ENCODE measurements at places on chromosomes 3 and 15.

DNA sequence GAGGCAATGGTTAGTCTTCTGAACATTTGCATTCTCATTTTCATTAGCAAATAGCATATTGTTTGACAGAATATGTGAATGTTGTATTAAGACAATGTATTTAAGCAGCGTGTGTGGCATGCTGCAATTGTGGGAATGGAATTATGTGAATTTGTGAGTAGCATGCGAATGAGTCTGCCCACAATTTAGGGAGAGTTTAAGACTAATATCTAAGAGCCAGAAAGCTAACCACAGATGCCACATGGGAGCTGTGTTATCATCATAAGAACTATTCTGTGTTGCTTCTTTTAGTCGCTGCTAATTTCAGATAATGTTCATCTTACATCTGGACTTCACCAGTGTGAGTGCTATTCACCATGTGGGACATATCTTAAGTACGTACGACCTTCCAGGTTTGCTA, 494.5 kb downstream of the RBMS3 start:
- DNase-seq = no peak

GRCh38 chr15:36330598-36330997, 248.8 kb upstream of the CDIN1 start:
- no peak for DNase-seq

GRCh38 chr15:26098801-26099200, 235.7 kb upstream of the ATP10A start:
- DNase-seq = no peak

DNA sequence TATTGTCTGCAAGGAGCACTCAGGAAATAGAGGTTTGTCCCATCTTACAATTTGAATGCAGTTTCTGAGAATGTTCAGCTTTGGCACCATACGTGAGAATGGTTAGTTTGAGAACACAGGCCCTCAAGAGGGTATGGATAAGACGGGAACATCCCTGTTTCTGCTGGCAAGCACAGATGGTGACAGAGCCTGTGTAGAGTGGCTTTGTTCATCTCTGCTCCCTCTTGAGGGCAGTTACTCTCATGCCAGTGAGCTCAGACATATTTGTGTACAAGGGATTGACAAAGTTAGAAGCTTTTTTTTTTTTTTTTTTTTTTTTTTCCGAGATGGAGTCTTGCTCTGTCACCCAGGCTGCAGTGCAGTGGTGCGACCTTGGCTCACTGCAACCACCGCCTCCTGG, 71.5 kb upstream of the FILIP1L start:
- DNase-seq = no peak

DNA sequence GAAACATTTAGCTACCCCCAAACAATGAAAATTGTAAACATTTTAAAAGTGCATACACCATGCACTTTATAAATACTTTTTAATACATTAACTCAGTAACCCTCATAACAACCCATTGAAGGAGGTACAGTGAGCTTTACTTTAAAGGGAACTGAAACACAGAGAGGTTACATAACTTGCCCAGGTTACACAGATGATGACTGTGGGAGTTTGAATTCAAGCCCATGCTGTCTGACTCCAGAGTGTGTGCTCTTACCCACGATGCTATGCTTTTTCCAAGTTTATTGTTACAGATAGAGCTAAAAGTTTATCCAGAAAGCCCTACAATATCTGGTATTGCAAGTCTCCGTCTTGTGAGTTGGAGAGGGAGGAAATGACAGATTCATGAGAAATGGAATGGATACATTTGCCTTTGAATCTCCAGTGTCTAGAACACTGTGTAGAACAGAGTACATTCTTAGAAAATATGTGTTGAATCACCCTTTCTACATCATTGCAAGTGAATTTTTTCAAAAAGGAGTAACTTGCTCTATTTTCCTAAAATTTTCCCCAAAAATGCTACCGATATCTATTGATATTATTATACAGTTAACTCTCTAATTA, 428.3 kb downstream of the NAALADL2 start:
- no peak for DNase-seq

DNA sequence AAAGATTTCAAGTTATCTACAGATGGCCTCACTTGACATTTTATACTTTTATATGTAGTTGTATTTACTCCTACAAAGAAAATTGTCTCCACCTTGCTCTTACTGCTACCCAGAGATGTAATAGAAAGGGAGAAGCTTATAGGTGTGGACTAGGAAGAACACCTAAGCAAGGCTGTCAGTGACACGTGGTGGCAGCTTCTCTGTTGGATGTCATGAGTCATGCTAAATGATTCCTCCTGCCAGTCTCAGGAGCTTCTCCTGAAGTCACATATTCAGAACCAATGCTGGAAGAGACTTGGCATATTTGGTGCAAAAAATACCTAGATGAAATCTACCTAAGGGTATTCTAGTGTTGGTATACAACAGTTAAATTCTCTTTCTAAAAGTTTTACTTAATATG, 184.7 kb downstream of the LRRC3B start:
- DNase-seq = no peak

DNA sequence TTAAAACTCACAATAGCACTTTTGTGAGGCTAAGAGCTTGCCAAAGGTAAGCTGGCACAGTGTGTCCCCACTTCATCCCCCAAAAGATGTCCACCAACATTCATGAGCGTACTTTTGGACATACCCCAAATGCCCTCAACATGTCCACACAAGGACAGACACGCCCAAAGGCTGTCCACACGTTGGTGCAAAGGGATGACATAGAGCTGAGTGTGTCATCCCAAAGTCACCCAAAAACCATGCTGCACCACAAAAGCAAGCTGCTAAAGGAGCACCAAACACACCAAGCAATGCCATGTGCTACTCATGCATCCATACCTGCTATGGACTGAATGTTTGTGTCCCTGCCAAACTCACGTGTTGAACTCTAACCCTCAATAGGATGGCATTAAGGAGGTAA, 57.9 kb downstream of the KLF13 start:
- no peak for DNase-seq

GRCh38 chr3:115960799-115961198, 337.5 kb downstream of the GAP43 start:
- DNase-seq = no peak

GRCh38 chr15:61425934-61426333, 196.8 kb upstream of the RORA start:
- no peak for DNase-seq

DNA sequence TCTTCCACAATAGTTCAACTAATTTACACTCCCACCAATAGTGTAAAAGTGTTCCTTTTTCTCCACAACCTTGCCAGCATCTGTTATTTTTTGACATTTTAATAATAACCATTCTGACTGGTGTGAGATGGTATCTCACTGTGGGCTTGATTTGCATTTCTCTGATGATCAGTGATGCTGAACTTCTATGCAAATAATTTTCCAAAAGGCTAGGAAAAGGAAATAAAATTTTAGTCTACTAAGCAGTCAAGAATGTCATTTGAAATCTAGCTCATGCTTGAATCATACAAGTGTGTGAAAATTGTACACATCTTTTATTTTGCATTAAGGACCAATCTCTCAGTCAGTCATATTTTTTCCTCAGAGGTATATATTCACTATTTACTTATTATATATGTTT, 101.7 kb upstream of the UBP1 start:
- DNase-seq = no peak

Data from hindlimb muscle (tissue), 1 donor.